ENCODE measurements at places on chromosomes 2 and 18.
A peak's percentile ranks its signal among the peaks of the same experiment; 100 is the strongest.

- no peak for DNase-seq
Measured at GRCh38 chr18:68991286-68991685, 193.4 kb downstream of the CCDC102B start.

DNA sequence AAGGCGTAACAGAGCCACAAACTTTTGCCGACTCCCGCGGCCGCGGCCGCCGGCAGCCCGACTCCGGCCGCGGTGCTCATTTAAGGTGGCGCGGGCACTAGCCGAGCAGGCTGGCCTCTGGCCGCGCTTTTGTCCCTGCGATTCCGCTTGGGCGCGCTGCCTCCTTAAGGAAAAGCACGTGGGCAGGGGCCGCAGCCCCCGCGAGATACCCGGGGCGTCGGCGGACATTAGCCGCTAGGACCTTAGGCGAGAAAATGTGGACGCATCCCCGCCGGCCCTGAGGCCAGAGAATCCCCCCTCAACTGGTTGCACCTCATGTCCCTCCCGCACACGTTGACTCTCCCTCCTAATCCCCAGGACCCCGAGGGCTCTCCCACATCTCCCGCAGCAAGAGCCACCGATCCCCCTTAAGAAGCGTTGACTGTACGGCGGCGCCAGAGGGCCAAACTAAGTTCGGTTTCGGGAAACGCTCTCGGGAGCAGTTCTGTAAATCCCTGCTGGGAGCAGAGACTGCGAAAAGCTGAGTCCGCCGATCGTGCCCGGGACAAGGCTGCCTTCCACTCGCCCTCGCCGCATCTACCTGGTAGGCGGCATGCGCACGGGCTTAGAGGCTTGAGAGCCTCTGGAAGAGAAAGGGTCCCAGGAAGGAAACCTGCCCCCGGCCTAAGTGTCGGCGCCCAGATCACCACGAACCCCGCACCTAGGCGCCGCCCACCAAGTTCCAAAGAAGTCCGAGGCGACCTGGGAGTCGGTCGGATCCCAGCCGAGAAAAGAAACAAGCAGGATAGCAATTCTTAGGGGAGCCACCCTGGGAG is 1.8 kb upstream of the SATB2 start:
- DNase-seq, result no peak

GRCh38 chr2:127560931-127561280 is 25.4 kb downstream of the MYO7B start:
- no peak for DNase-seq

DNA sequence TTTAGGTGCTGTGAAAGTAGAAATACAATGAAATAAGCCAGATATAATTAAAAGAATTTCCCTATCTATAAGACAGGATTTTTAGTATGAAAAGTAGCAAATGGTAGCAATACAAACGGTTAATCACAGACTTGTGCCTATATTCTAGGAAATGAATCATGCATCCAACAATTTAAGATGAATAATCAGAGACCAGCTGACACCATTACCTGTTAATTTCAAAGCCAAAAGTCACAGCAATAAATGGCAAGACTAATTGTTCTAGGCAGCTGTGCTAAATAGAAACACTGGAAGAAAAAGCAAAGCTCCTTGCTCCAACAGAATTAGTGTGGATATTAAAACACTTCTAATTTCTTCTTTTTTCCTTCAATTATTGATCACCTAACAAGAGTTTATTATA is 35.1 kb upstream of the MPP4 start:
- no peak for DNase-seq

- peak; percentile 26 for DNase-seq
Measured at GRCh38 chr2:121529439-121530211, 1.1 kb upstream of the RNU4ATAC start.
